ENCODE measurements at places on chromosomes 2 and 18.
A peak's percentile ranks its signal among the peaks of the same experiment; 100 is the strongest.

DNA sequence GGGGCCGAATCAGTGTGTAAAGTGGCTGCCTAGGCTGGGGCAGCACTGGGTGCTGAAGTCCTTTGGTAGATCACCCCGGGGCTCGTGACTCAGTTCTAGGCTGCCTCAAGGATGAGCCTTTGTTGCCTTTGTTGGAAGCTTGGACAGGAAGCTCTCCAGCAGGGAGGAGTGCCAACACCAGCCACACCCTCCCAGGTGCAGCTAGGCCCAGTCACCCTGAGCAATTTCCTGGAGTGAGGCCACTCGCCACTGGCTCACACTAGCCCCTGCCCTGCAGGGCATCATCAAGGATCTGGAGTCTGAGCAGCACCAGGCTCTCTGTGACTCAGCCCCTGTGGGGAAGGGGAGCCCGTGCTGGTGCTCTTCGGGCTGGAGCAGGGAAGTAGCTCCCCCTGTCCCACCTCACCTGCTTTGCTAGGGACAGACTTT, 6.7 kb upstream of the SDC1 start:
- H3K4me3 ChIP-seq: no peak overlapping the region
- ATAC-seq: peak; percentile 21
- H3K4me1 ChIP-seq: no peaks in the 10 kb centered on the region
- H3K36me3 ChIP-seq: no peaks in the 10 kb centered on the region

- no peaks in the 10 kb centered on the region for H3K36me3 ChIP-seq
- no peak overlapping the region for H3K27ac ChIP-seq
- H3K4me1 ChIP-seq: peaks cover 22% of the 10 kb centered on the region
These were observed 151.6 kb downstream of the FSHR start for GRCh38 chr2:49002750-49003149.

GRCh38 chr18:21703241-21703820, 1.2 kb downstream of the ABHD3 start:
- ATAC-seq: no peak
- H3K36me3 ChIP-seq: peaks cover 13% of the 10 kb centered on the region
- peaks cover 16% of the 10 kb centered on the region for H3K4me1 ChIP-seq
- no peaks in the 10 kb centered on the region for H3K27me3 ChIP-seq

GRCh38 chr2:181289698-181290097, 167.5 kb upstream of the ITGA4 start:
- no peak overlapping the region for H3K27ac ChIP-seq
- no peaks in the 10 kb centered on the region for H3K4me1 ChIP-seq
- H3K4me3 ChIP-seq: no peak overlapping the region
- no peaks in the 10 kb centered on the region for H3K36me3 ChIP-seq
- no peaks in the 10 kb centered on the region for H3K27me3 ChIP-seq
- ATAC-seq: no peak

- H3K27me3 ChIP-seq: no peaks in the 10 kb centered on the region
- peaks cover 6% of the 10 kb centered on the region for H3K4me1 ChIP-seq
- no peak overlapping the region for H3K27ac ChIP-seq
- no peak for ATAC-seq
- no peaks in the 10 kb centered on the region for H3K36me3 ChIP-seq
These were observed 56.8 kb downstream of the MYO1B start for GRCh38 chr2:191301971-191302370.

GRCh38 chr2:39470580-39470979, 33.5 kb upstream of the MAP4K3 start:
- peaks cover under 1% of the 10 kb centered on the region for H3K36me3 ChIP-seq
- H3K4me1 ChIP-seq: peaks cover 46% of the 10 kb centered on the region
- no peak overlapping the region for H3K4me3 ChIP-seq
- no peaks in the 10 kb centered on the region for H3K27me3 ChIP-seq
- peak overlapping the region; percentile 21 for H3K27ac ChIP-seq

DNA sequence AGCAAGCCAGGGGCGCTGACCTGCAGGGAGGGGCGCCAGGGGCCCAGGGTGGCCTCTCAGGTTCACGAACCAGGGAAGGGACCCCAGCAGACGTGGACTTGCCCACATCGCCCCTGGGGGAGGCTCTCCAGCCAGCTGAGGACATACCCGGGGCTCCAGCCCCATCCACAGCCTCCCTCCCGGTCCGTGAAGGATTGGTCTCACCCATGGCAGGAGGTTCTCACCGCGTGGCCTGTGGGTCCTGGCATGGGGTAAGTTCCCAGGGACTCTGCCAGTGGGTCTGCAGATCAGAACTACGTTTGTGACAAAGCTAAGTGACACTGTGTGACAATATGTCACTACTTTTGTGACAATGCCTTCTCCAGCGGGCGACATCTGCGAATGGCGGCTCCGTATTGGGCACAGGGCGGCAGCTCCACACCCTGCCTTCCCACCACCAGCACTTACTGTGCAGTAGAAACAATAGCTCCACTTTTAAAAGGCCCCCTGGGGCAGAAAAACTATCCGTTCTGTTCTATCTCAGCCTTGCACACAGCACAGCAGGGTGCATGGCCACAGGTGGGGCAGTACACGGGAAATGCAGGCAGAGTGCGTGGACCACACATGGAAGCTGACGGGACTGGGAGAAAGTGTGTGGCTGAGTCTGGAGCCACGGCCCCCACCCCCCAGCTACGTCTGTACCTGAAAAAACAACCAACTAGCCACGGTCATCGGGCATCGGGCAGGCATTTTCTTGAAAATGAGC, 65.2 kb upstream of the CTDP1 start:
- H3K4me1 ChIP-seq: no peaks in the 10 kb centered on the region
- H3K27ac ChIP-seq: no peak overlapping the region
- H3K36me3 ChIP-seq: no peaks in the 10 kb centered on the region
- ATAC-seq: no peak
- no peak overlapping the region for H3K4me3 ChIP-seq

DNA sequence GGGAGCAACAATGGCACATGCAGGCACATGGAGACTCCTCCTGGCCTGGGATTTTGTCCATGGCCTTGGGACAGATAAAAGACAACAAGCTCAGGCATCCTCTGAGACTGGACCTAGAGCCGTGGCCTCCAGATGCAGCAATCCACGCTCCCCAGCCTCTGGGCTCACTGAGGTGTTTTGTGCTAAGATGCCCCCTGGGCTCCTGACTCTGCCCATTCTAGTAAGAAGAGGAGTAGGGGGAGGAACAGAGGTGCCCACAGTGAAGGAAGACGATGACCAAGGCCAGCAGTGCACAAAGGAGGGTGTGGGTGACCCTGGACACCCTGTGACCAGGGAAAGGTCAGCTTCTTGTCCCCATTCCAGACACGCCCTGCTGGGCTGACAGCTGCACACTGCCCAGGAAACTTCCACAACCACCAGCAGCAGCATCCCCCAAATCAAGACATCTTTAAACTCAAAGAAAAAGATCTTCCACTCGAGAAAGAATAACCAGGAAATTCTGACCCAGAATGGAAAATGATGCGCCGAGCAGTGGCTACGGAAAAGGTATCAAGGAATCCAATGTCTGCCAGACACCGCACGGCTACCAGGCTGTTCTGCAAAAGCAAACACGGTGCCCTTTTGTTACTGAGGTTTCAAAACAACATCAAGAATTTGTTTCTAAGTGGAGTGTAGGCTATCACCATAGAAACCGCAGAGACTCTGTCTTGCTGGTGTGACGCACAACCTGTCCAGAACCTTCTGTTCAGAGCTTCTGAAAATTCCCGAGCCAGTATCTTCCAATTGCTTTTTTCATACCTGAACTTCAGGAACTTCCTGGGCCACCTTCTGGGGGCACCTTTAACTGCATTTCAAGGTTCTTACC, 65.5 kb downstream of the ZNF516 start:
- no peak overlapping the region for H3K4me3 ChIP-seq
- H3K36me3 ChIP-seq: peaks cover 20% of the 10 kb centered on the region
- peaks cover 7% of the 10 kb centered on the region for H3K4me1 ChIP-seq
- ATAC-seq: no peak
- H3K27me3 ChIP-seq: no peaks in the 10 kb centered on the region
- H3K27ac ChIP-seq: no peak overlapping the region

GRCh38 chr2:19607931-19608771, 249.7 kb upstream of the OSR1 start:
- H3K36me3 ChIP-seq: no peaks in the 10 kb centered on the region
- ATAC-seq: no peak
- H3K4me1 ChIP-seq: no peaks in the 10 kb centered on the region
- H3K4me3 ChIP-seq: no peak overlapping the region
- H3K27ac ChIP-seq: no peak overlapping the region

- ATAC-seq: no peak
- H3K36me3 ChIP-seq: peaks cover 5% of the 10 kb centered on the region
- H3K27me3 ChIP-seq: peaks cover 12% of the 10 kb centered on the region
- no peak overlapping the region for H3K4me3 ChIP-seq
- H3K4me1 ChIP-seq: no peaks in the 10 kb centered on the region
- no peak overlapping the region for H3K27ac ChIP-seq
These were observed 49.8 kb downstream of the E2F6 start for GRCh38 chr2:11416186-11416585.

DNA sequence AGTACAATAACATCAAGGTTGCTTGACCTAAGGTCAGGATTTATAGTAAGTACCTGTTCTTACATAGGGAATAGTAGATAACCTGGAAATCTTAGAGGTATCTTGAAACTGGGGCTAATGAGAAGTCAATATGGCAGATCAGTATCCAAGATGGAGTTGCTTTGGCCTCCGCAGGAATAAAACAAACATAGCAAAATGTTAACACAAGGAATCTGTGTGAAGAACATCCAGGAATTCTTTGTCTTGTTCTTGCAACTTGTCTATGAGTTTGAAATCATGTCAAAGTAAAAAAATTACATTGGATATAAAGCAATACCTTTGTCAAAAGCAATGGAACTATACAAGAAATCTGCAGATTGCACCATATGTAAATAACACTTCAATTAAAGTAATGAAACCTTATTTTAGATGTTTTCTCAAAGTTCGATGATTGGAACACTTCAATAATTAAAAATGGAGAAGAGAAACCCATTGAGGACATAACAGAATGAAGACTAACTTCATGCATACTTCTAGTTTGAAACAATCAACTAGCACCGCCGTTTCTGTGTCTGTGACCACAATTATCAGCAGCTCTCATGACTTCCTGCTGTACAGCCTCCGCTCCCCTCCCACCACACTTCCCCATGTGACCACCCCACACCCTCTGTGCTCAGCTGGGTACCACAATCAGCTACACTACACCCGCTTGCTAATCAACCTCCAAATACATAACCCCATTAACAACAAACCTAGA, 27.6 kb downstream of the C2orf76 start:
- H3K27ac ChIP-seq: peak overlapping the region; percentile 64
- H3K4me1 ChIP-seq: peaks cover 20% of the 10 kb centered on the region
- H3K36me3 ChIP-seq: peaks cover 19% of the 10 kb centered on the region
- no peaks in the 10 kb centered on the region for H3K27me3 ChIP-seq
- peak overlapping the region; percentile 58 for H3K4me3 ChIP-seq

DNA sequence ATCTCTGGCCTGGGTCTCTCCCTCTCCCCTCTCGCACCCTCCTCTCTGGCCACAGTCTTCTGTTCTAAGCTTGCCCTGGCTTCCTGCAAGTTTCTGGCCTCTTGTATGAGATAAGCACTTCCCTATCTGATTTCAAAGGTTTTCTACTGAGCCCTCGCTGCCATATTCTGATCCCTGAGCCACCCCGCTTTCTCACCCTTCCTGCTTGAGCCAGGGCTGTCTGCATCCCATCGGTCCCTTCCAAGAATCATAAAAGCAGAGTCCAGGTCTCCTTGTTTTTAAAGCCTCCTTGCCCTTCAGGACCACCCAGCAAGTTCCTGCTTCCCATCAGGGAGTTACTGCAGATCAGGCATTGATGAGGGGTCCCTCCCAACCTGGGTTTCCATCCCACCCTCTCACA, 110.2 kb downstream of the PRKCE start:
- H3K36me3 ChIP-seq: no peaks in the 10 kb centered on the region
- no peak overlapping the region for H3K4me3 ChIP-seq
- H3K27me3 ChIP-seq: no peaks in the 10 kb centered on the region
- H3K27ac ChIP-seq: no peak overlapping the region
- peaks cover 37% of the 10 kb centered on the region for H3K4me1 ChIP-seq
- no peak for ATAC-seq

- peak overlapping the region; percentile 81 for H3K27ac ChIP-seq
- no peaks in the 10 kb centered on the region for H3K36me3 ChIP-seq
- no peak for ATAC-seq
- peaks cover 19% of the 10 kb centered on the region for H3K4me1 ChIP-seq
These were observed 16.6 kb upstream of the HK2 start for GRCh38 chr2:74817304-74817675.

- H3K4me1 ChIP-seq: peaks cover 61% of the 10 kb centered on the region
- no peaks in the 10 kb centered on the region for H3K27me3 ChIP-seq
- no peak overlapping the region for H3K4me3 ChIP-seq
- H3K36me3 ChIP-seq: peaks cover 6% of the 10 kb centered on the region
- peak overlapping the region; percentile 71 for H3K27ac ChIP-seq
- ATAC-seq: no peak
These were observed 1.6 kb upstream of the TMBIM1 start for GRCh38 chr2:218293715-218294429.

DNA sequence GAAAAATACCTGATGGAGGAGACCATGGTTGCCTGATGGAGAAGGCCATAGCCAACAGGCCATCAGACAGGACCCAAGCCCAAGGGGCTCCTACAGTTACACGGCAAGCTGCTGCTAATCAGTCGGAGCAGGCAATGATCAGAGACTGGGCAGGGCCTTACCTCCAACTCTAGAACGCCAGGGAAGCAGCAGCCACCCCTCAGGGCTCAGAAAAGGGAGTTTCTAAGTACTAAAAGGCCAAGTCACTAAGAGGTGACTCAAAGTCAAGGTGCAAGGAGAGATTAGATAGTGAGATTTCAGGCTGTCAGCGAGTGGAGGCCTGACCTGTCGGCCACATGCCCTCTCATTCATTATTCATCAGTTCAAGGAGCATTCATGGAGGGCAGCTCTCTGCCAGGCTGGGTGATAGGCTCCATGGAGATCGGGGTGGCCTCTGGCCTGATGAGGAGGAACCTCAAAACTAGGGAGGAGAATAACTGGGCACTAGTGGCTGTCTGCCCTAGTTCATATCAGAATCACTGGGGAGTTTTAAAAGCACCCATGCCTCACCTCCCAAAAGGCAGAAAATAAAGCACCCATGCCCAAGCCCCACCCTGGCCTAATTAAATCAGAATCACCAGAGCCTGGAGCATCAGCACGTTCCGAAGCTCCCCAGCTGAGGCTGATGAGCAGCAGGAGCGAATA, 3.6 kb downstream of the VIL1 start:
- ATAC-seq: no peak
- peaks cover 14% of the 10 kb centered on the region for H3K27me3 ChIP-seq
- H3K36me3 ChIP-seq: no peaks in the 10 kb centered on the region
- H3K27ac ChIP-seq: no peak overlapping the region
- no peaks in the 10 kb centered on the region for H3K4me1 ChIP-seq
- H3K4me3 ChIP-seq: no peak overlapping the region

DNA sequence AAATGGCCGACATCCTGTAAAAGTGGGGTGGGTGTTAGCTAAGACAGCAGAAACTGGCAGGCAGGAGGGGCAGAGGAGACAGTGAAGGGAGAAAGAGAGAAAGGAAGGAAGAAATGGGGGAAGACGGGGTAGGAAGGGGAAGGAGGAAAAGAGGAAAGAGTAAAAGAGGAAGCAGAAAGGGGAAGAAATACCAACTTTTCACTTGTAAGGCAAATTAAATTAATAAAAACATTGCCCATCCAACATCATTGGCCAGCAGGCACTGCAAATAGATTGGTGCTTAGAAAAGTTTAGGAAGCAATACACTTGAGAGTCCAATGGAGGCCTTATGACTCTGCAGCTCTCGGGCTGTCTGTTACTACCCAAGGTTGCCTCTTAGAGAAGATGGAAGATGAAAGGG, 116.7 kb downstream of the TNS1 start:
- H3K27ac ChIP-seq: no peak overlapping the region
- no peaks in the 10 kb centered on the region for H3K36me3 ChIP-seq
- no peak overlapping the region for H3K4me3 ChIP-seq
- no peak for ATAC-seq
- H3K4me1 ChIP-seq: peaks cover 20% of the 10 kb centered on the region
- no peaks in the 10 kb centered on the region for H3K27me3 ChIP-seq

GRCh38 chr2:6423944-6424343, 441.8 kb downstream of the CMPK2 start:
- H3K27ac ChIP-seq: no peak overlapping the region
- H3K27me3 ChIP-seq: no peaks in the 10 kb centered on the region
- no peak for ATAC-seq
- no peak overlapping the region for H3K4me3 ChIP-seq
- H3K4me1 ChIP-seq: no peaks in the 10 kb centered on the region

Data from stimulated activated memory B cell treated with anti-CD40 and anti-IgM and Interleukin-4, amounts not matched to agents 10 μg/mL and 1 μg/mL and 100 μg/mL, for 72 hours (primary cell).